AG09309 (cell line): ENCODE measurements at places on chromosomes 6 and 20.

GRCh38 chr6:107730106-107730505, 94.0 kb downstream of the SCML4 start:
- DNase-seq, result no peak

DNA sequence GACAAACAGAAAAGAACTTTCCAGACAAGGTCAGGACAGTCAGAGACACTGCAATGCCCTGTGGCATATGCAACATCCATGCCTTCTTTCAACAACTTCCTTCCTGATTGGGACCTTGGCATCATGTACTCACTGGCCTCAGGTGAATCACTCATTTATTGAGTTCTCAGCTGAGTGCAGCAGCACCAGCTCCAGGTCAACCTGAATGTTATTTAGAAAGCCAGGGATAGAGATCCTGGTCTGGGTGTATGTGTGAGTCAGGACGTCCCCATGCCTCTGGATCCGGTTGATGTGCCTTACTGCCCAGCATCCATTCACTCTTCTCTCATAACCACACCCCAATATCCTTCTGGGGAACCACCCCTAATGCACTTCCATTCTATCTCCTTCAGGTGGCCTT, 54.4 kb downstream of the SNRNP48 start:
- DNase-seq, result no peak

DNA sequence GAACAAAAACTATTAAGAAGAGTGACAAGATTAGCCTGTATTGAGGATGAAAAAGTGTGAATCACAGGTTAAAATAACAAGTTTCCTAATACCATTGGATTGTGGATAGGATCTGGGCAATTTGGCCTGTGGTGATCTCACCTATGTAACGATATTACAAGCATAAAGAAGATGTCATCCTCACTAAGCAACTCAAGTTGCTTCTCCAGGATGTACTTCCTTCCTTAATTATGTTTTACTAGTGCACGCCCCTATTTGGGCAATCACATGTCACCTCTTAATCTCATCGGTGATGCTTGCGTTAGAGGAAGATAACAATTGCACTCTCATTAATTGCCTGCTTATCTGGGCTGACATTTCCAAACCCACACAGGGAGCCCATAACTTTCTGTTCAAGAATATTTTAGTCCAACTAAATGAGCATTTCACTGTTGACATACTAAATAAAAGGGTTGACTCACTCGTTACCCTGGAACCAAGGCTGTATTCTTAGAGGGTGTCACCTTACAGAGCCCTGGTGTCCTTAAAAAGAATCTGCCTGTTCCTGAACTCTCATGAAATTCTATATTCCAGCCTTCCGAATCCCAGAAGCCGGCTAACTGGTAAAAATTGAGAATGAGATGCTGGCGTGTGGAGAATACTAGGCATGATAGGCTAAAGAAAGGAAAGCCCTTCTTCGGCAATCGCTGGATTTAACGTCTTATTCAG, 88.2 kb upstream of the ATXN1 start:
- DNase-seq, result peak; percentile 66

DNA sequence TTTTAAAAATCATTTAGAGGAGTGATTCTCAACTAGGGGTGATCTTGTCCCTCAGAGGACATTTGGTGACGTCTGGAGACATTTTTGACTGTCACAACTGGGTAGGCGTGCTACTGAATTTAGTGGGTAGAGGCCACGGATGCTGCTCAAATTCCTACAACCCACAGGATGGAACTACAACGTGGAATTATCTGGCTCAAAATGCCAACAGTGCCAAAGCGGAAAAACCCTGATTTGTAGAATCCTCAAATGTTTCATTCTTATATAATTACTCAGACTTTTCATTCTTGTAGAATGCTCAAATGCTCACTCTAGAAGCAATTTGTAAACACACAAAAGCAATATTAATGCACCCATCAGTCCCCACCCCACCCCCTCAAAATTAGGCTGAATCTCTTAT, 229.8 kb downstream of the ZMYND8 start:
- DNase-seq, result peak; percentile 52

DNA sequence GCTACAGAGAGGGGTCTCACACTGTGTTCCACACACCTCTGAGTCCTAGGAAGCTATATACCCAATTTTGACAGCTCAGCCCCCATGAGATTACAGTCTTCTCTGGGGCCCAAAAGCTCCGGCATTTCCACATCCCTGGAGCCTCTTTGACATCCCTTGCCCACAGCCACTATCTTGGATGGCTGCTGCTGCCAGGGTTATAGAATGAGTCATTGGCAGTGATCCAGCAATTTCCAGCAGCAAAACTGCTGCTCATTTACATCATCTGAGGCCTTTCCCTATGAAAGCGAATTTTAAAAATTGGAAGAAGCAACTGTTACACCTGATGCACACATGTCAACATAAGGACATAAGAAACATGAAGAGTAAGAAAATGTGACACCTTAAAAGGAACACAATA, 590.7 kb downstream of the MEI4 start:
- DNase-seq, result no peak

DNA sequence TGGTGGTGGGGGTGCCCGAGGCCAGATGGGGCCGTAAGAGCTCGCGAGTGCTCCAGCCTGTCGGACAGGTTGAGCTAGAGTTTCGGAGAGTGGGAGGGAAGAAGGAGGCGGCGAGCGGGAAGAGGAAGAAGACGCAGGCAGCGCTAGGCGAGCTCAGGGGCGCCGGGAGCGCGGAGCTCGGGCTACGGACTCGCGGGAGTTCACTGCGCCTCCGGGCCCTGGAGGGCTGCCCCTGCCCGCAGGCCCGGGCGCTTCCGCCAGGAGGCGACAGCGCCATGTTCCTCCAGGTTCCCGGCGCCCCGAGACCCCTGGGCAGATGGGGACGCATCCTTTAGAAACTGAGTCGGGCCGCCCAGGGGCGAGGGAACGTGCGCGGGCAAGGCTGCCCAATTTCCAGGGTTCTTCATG, 984 bp downstream of the TFAP2C start:
- no peak for DNase-seq

GRCh38 chr20:37726971-37727956, 33.4 kb downstream of the CTNNBL1 start:
- no peak for DNase-seq

- no peak for DNase-seq
These were observed 98.1 kb upstream of the KCNK16 start for GRCh38 chr6:39420300-39421265.

- no peak for DNase-seq
These were observed 103.8 kb upstream of the PLCB4 start for GRCh38 chr20:8964959-8965562.

DNA sequence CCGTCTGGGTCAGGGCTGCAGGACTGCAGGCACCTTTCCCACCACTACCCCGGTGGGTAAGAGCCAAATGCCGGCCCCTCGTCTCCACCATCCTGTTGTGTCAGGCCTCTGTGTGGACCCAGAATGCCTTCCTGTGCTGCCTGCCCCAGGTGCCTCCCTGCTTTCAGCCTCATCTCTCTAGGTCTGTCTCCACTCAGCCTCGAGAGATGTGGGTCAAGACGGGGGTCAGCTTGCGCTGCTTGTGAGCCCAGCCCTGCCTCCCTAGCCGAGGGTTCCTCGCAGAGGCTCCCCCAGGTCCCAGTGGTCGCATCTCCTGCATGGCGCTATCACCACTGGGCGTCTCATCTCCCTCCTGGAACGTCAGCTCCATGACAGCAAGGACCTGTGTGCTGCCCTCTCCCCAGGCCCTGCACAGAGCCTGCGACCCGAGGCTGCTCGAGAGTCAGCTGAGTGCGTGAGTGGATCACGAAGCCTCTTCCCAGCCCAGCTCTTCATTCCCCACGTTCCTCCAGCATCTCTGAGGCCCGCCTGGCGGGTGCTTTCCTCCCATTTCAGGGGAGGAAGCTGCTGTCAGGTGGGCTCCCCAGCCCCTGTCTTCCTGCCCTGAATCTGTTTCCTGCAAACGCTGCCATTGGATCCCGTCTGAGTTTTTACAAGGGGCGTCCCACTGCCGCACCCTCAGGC, 38.7 kb upstream of the ZBP1 start:
- no peak for DNase-seq

DNA sequence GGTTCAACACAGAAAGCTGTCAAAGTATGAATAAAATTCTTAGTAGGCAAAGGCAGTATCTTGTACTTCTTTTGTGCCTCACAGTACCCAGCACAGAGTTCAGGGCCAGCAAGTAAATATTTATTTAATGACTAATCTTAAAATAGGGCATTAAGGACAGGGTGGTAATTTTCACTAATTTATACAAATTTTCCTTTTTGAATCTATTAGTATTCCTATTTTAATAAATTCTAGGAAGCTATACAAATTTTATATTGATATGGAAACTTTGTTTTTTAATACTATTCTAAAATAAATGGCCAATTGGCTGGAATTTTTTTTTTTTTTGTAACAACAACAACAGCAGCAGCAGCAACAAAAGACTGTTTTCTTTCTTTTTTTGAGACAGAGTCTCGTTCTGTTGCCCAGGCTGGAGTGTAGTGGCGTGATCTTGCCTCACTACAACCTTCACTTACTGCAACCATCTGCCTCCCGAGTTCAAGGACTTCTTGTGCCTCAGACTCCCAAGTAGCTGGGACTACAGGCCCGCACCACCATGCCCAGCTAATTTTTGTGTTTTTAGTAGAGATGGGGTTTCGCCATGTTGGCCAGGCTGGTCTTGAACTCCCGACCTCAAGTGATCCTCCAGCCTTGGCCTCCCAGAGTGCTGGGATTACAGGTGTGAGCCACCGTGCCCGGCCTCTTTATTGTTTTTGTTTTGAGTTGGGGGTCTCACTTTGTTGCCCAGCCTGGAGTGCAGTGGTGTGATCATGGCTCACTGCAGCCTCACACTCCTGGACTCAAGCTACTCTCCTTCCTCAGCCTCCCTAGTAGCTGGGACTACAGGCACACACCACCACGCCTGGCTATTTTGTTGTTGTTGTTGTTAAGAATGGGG, 85.2 kb downstream of the FKBP5 start:
- no peak for DNase-seq

GRCh38 chr20:37525810-37526209, 1.9 kb downstream of the BLCAP start:
- DNase-seq, result no peak
